ENCODE measurements at places on chromosomes 1 and 21.

- DNase-seq: peak; percentile 31
Observed at GRCh38 chr1:226444901-226445300, 37.0 kb upstream of the PARP1 start.

DNA sequence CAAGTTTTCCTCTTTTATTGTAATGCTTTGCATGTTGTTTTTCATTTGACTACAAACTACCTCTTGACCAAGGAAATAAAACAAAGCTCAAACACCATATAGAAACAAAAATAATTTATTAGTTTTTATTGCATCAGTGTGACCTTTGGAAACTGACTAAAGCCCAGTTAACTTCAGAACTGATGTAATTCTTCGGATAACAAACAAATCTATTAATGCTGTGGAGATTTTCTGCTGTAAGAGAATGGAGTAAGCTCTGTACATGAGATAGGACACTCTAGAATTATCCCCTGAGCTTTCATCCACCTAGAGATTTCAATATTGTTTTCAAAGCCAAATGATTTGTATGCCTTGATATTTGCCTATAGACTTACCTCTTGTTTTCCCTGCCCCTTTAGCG is 154.0 kb upstream of the KCNK2 start:
- DNase-seq: no peak

- DNase-seq: no peak
Observed at GRCh38 chr1:58156124-58156468, 390.4 kb downstream of the OMA1 start.

DNA sequence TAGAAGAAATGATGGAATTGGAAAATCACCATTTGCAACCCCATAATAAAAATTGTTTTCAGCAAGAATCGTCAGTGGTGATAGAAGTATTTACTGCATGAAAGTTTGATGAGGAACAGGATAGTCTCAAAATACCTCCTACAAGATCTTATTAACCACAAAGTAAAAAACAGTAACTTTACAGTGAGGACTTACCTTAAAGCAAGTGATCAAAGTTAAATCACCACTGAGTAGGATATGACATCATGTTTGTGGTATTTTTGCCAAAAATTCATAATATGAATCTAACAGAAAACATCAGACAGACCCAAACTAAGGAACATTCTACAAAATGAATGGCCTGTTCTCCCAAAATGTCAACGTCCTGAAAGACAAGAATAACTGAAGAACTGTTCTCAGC is 19.9 kb downstream of the ALDH9A1 start:
- DNase-seq: no peak

DNA sequence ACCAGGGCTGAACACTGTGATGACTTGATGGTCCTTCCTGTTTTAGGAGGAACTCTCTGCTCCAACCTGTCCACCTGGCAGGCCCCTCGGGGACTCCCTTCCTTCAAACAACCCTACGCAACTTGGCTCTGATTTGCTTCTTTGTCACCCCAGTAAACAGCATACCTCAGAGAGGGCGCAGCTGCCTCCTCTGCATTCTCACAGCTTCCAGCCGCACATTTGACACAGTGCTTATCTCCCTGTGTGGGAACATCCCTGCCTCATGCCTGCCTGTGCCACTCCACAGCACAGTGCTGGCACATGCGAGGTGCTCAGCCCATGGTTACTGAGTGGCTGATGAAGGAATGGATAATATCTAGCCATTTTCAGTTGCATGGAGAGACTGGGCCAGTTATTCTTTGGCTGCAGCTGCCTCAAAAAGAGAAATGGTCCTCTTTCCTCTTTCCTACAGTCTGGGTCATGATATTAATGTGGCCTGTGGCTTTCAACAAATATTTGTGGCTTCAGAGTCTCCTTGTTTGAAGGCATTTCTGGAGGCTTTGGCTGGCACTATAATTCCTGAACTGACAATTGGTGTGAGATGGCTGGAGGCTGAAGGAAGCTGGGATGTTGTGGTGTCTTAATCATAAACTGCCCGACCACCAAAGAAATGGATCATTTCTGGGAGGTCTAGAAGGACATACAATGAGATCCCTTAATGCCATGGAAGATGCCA is 77.9 kb downstream of the TENT5C start:
- DNase-seq: no peak

All from stimulated activated CD8-positive, alpha-beta memory T cell treated with anti-CD3 and anti-CD28 coated beads, Interleukin-2, amount 100 ng/mL, for 1 hour (primary cell).